CD4-positive, alpha-beta T cell treated with Interleukin-21 for 1 hour (primary cell): ENCODE measurements at places on chromosomes 1 and 21.
A peak's percentile ranks its signal among the peaks of the same experiment; 100 is the strongest.

- DNase-seq = no peak
Measured at GRCh38 chr1:63173161-63173560, 149.2 kb upstream of the FOXD3 start.

- DNase-seq = peak; percentile 83
Measured at GRCh38 chr1:25774921-25775771, 24.8 kb upstream of the SELENON start.

DNA sequence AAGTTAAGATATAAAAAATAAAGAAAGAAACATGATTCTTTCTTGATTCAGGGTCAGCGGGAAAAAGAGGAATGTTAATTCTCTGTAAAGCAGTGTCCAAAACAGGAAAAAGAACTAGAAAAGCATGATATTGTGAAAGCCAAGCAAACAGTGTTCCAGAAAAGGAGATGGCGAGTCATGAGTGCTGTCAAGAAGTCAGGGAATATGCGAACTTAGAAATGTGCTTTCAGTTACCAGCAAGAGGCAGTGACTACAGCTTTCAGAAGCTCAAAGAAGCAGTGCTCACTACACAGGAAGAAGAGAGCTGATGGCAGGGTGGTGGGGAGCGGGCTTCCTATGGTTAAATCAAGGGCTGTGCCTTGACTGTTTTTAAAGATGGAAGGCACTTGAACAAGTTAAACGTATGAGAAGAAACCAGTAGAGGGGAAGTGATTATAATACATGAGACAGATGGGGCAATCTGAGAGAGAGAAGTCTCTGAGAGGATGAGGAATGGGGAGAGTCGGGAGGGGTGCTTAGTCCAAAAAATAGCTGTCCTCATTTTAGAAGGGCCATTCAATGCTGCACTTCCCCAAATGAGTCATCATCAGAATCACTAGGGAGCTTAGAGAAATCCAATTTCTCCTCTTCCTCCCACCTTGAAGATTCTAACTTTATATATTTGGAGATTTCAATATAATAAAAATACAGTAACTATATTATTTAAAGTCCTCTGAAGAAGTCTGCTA, 90.4 kb downstream of the KCNK1 start:
- DNase-seq = no peak

- no peak for DNase-seq
Measured at GRCh38 chr1:200437088-200437487, 27.3 kb upstream of the ZNF281 start.

DNA sequence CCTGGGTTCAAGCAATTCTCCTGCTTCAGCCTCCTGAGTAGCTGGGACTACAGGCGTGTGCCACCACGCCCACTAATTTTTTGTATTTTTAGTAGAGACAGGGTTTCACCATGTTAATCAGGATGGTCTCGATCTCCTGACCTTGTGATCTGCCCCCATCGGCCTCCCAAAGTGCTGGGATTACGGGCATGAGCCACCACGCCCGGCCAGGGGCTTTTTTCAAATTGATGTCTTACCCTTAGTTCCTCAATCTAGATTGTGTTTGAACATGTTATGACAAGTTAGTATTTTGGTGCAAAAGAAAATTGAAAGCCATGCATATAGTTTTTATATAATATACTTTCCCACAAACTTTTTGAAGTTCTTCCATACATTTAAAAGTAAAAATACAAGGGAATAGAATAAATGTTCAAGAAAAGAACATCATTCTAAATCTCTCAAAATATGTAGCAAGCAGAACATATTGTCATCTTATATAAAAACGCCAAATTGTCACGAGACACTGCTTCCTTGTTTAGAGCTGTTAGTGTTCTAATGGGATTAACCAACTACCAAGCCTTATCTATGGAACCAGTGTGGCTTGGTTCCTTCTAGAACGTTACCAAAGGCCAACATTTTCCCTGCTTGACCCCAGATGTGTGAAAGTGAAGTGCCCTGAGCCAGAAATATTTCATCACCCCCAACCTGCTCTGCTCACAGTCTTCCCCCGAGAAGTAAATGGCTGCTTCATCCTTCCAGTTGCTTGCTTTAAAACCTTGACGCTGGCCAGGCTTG, 9.5 kb upstream of the PLEKHM2 start:
- no peak for DNase-seq

DNA sequence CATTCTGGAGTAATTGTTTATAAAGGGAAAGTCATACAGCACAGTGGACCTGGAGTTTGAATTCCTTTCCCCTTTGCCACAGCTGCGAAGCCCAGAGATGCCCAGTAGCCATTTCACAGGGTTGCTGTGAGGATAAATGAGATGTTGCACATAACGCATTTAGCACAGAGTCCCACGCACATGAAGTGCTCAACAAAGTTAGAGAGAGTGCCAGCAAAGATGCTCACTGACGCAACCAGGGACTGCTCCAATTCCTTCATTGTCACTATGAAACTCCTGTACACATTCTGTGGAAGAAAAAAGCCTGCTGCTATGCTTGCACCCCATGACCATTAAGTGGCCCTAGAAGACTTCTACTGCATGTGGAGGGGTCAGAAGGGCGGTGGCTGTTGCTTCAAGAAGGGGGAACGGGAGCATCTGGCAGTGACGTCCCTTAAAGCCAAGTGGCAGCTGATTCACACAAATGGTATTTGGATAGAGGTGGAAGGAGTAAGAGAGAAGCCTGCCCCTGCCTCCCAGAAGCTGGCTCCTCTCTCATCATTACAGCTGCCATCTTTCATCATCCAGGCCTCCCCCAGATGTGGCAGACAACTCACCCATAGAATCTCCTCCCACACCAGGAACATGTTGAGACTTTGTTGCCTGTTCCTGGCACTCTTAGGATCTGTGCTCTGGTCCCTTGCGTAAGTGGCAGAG, 26.5 kb upstream of the VAV3 start:
- DNase-seq = no peak

DNA sequence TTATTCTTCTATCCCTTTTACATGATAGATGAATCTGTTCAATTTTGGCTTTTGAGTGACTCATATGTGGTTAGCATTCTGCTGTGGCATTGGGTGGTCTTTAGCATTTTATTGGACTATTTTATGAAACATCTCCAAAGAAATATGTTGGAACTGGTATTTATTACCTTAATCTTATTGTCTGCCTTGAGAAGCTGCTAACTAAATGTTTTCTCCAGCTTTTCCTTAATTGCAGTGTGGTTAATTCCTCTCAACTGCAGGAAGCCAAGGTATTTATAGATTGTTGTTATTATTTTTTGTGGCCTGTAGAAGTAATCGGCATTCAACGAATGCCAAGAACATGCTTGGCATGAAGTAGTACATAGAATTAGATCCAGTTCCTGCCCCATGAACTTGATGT, 64.1 kb downstream of the NOS1AP start:
- DNase-seq = no peak

- no peak for DNase-seq
Measured at GRCh38 chr1:168553680-168554553, 10.1 kb upstream of the XCL2 start.

- no peak for DNase-seq
Measured at GRCh38 chr1:193730017-193730416, 543.6 kb upstream of the B3GALT2 start.

GRCh38 chr1:109906160-109906838, 4.3 kb upstream of the CSF1 start:
- peak; percentile 77 for DNase-seq
